ENCODE measurements at places on chromosomes 6 and 20. TPM values are rescaled to one million over a fixed set of nuclear protein-coding genes. Genes with fewer than 3 reads are reported as not detected.

Gene KIAA0408
- polyA plus RNA-seq: 4.3 TPM

Gene SLC2A10
- polyA plus RNA-seq: 15.4 TPM

Gene CLIC1
- polyA plus RNA-seq: 325 TPM

Gene C6orf132
- 5.3 TPM for polyA plus RNA-seq

Gene ADGRF5
- polyA plus RNA-seq: 34.0 TPM

Gene ATP9A
- polyA plus RNA-seq: 61.4 TPM

Gene AFDN
- polyA plus RNA-seq: 157 TPM

Gene COL19A1
- 3.1 TPM for polyA plus RNA-seq

Gene ZBP1
- polyA plus RNA-seq: 0.06 TPM

Gene ZC3H12D
- 0.18 TPM for polyA plus RNA-seq

Gene TMEM217
- 1.6 TPM for polyA plus RNA-seq

Gene RIPPLY2
- polyA plus RNA-seq: not detected

Gene MAP7
- 31.5 TPM for polyA plus RNA-seq

Gene PREX1
- 15.3 TPM for polyA plus RNA-seq

Gene DEFB132
- polyA plus RNA-seq: not detected

Gene PSORS1C2
- not detected for polyA plus RNA-seq

Gene AVP
- not detected for polyA plus RNA-seq

Gene ERVFRD-1
- 0.08 TPM for polyA plus RNA-seq

Gene TRIM31
- polyA plus RNA-seq: not detected

Gene WASF1
- 58.2 TPM for polyA plus RNA-seq

Gene XKR7
- 0.24 TPM for polyA plus RNA-seq

Gene SNRPB2
- polyA plus RNA-seq: 130 TPM

Gene ZC2HC1B
- not detected for polyA plus RNA-seq

Gene SRC
- 43.5 TPM for polyA plus RNA-seq

Gene CAGE1
- polyA plus RNA-seq: not detected

Gene NMBR
- 0.26 TPM for polyA plus RNA-seq

Gene TRIM40
- polyA plus RNA-seq: not detected

Gene CNBD2
- polyA plus RNA-seq: 0.56 TPM

Gene SLC16A10
- 24.4 TPM for polyA plus RNA-seq

Gene SLC22A3
- 5.0 TPM for polyA plus RNA-seq

Gene CLVS2
- 0.31 TPM for polyA plus RNA-seq

Gene CST5
- 0.97 TPM for polyA plus RNA-seq

Gene CBLN4
- polyA plus RNA-seq: 2.2 TPM

Gene SGK2
- 28.8 TPM for polyA plus RNA-seq

Gene TNFAIP3
- 7.8 TPM for polyA plus RNA-seq

Gene PBOV1
- not detected for polyA plus RNA-seq

Gene SIGLEC1
- polyA plus RNA-seq: 0.72 TPM

Data from right renal cortex interstitium (tissue), 3 donors.